Stimulated activated CD8-positive, alpha-beta memory T cell treated with anti-CD3 and anti-CD28 coated beads, Interleukin-12 subunit alpha, Interleukin-12 subunit beta, amount 100 ng/mL, for 4 hours (primary cell): ENCODE measurements at places on chromosomes 11 and 22.
A peak's percentile ranks its signal among the peaks of the same experiment; 100 is the strongest.

DNA sequence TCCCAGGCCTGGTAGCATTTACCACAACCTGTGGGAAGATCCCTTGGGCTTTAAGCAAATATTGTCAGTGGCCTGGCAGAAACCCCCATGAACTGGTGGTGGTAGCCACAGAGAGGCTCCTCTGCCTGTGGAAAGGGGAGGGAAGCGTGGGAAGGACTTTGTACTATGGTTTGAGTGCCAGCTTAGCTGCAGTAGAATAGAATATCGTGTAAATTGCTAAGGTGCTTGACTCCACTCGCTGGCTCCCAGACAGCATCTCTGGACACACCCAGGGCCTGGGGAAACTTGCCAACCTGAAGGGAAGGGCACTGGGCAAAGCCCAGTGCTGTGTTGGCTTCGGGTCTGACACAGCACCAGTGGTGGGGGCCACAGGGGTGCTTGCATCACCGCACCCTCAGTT is 52.6 kb downstream of the XRRA1 start:
- DNase-seq, result no peak

- no peak for DNase-seq
Measured at GRCh38 chr22:20032407-20032991, 11.6 kb downstream of the TANGO2 start.

DNA sequence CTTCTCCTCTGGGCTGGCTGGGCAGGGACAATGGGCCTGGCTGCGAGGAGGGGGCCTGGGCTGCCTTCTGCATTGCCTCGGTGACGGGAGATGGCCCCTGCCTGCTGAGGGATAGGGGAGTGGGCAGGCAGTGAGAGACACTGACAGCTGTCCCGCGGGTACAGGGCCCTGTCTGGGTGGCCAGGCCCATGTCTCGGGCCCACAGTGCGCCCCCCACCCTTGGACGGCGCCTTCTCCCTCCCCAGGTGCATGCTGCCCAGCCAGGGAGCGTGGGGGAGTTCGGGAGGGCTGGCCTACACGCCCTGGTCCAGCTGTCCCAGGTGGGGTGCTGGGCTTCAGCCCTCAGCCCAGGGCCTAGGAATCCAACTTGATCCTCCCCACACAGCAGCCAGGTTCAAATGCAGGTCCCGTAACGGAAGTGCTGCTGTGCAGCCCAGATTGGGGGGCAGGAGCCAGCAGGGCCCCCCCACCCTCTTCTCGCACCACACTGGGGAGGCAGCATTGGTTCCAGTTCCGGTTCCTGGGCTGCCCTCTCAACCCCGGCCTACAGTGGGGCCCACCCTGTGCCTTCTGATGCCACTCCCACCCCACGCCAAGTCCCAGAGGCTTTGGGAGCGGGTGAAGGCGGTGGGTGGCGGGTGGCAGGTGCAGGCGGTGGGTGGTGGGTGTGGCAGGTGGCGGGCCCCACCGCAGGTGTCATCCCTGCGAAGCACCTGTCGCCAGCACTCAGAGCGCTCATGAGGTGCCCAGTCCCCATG is 7.3 kb upstream of the TSSC4 start:
- DNase-seq, result no peak

DNA sequence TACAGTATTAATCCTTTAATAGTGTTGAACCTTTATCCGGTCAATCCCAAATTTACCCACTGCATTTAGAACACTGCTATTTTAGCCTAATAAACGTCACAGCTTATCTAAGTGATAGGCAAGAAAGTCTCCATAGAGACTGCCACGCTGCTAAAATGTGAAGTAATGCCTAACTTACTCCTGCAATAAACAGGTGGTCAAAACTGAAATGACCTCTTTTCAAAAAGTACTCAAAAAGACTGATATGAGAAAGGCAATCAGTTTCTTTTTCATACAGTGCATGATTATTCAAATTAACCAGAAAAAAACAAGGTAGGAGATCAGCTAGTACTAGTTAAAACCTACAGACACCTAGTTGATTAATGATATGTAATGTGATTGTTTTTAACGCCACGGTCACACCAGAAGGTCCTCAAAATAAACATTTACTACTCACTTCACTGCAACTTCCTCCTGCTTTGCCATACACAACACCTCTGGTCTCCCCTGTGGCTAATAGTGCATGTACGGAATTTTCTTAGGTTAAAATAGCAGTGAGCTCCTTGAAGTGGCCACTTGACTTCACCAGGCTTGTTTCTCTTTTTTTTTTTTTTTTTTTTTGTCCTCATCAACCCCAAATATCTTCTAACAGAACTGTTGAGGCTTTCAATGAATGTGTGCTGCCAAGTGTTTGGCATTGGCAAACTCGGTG is 8.8 kb downstream of the ATP5MG start:
- DNase-seq, result no peak

DNA sequence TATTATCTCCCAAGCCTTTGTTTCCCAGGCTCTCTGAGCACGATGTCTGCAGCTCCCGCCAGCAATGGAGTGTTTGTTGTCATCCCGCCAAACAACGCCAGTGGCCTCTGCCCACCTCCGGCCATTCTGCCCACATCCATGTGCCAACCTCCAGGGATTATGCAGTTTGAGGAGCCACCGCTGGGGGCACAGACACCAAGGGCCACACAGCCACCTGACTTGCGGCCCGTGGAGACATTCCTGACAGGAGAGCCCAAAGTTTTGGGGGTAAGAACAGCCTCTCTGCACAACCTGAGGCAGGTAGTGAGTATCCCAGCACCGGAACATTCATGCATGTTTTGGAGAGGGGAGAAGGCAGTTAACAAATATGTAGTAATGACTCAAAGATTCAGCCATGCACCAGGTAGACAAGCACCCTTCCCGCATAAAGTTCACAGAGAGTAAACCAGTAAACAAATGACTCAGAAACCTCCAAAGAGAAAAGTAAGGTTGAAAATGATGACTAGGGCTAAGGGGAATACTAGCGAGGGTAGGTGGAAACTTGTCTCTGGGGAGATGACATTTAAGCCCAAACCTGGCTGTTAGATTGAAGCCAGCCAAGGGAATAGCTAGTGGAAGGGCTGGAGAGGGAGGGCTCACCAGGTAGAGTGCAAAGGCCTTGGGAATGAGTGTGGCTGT is 7.2 kb downstream of the MS4A15 start:
- no peak for DNase-seq

DNA sequence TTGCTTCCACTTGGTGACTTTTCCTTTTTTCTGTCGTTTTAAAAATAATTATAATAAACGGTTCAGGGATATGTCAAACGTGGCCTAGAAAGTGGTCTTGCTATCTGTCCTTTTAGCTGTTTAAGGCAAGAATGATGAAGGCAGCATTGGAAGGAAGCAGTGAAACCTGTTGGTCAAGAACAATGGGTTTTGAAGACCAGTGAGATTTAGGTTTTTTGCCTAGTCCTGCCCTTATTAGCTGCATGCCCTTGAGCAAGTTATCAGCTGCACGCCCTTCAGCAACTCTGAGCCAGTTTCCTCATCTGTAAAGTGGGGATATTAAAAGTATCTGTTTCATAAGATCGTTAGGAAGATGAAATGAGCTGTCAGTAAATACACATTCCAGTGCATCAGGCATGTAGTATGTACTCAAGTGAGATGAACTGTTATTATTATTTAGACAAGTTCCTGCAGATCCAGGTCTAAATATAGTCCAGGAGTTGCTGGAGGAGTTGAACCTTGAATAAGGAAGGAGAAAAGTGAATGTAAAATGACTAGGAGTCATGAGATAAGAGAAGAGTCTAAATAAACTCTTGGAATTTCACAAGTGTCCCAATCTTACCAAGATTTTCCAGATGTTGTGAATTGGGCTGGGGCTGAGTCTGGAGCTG is 90.8 kb upstream of the HSD17B12 start:
- DNase-seq, result no peak

GRCh38 chr11:60915248-60915914 is 1.4 kb downstream of the TMEM109 start:
- peak; percentile 61 for DNase-seq

GRCh38 chr11:63800921-63801320 is 12.3 kb upstream of the SPINDOC start:
- no peak for DNase-seq

- DNase-seq, result no peak
Measured at GRCh38 chr22:33476716-33477115, 418.5 kb upstream of the SYN3 start.

DNA sequence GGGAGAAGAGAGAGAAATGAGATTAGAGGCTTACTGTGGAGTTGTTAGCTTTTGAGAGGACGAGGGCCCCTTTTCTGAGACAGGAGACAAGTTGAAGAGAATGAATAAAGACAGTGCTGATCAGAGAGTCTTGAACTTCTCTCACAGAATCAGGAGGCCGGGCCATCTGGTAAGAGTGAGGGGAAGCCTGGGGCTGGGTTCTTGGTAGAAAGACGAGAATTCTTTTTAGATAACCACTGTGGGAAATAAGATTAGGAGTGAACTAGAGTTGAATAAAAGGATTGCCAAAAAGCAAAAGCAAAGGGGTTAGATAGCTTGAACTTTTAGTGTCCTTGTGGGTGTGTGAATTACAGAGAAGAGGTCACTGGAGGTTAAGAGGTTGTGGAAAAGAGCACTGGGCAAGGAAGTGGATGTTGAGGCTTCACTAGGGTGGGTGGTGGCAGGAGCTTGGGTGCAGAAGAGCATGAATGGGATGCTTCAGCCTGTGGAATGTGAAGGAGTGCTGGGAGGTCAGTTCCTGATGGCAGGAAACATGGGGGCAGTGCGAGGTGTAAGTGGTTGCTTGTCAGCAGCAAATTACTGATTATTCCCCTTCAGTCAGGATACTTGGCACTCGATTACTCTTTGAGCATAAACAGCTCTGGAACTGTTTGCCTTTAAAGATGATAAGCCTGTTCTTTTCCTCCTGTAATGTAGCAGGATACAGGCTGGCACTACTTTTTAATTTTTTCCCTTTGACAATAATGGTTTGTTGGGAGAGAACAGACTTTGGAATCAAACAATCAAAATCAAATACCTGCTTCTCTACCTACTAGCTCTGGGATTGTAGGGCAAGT is 98.3 kb downstream of the ARHGAP42 start:
- no peak for DNase-seq

GRCh38 chr22:28560046-28560742 is 119.4 kb downstream of the TTC28 start:
- no peak for DNase-seq

DNA sequence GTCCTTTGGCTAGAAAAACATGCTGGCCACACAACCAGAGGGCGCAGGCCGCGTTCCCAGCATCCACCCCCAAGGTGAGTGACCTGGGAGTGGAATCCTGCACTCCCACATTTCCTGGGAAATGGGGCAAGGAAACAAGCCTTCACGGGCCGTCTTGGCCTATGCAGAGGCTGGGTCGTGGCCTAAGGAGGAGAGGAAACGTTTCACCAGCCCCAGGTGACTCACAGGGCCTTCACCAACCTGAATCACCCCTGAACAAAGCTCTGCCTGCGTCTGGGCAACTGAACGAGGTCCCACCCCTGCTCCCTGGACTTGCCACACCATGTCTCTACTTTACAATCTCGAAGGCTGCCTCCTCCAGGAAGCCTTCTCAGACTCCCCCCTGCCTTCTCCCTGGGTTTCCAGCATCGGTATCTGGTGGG is 13.2 kb downstream of the MYH9 start:
- DNase-seq, result peak; percentile 46

DNA sequence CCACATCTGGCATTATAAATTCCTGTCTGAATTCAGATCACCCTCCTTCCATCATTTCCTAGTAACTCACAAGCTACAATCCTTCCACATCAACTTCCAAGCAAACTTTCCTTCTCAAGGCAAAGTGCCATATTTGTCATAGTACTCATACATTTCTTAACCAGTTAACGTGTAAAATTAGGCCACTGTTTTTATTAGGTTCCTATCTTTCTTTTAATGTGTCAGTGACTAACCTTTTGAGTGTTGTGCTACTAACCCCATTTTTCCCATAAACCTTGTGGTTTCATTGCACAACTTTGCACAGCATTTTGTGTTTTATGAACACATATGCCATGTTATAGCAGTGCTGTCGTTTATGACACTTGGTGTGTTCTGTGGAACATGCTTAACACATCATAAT is 90.1 kb downstream of the KIF18A start:
- no peak for DNase-seq

- DNase-seq, result no peak
Measured at GRCh38 chr11:16292167-16292859, 64.0 kb downstream of the SOX6 start.

DNA sequence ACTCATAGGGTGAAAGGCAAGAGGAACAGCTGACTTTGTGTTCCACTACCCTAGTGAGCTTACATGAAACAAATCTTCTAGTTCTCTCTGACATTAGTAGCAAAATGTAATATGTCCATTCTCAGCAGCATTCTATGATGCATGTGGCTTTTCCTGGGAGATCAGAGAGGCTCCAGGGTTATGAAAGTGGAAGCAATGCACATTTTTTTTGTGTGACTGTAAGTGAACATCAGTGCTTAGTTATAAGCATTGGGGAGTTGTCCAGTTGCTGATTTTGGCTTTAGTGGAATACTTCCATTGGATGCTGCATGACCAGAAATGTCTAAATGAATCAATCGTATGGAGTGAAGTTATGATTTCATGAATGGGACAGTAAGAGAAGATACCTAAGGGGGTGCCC is 255.9 kb downstream of the FAT3 start:
- no peak for DNase-seq

GRCh38 chr11:81165164-81165563 is 1568.5 kb downstream of the FAM181B start:
- no peak for DNase-seq

DNA sequence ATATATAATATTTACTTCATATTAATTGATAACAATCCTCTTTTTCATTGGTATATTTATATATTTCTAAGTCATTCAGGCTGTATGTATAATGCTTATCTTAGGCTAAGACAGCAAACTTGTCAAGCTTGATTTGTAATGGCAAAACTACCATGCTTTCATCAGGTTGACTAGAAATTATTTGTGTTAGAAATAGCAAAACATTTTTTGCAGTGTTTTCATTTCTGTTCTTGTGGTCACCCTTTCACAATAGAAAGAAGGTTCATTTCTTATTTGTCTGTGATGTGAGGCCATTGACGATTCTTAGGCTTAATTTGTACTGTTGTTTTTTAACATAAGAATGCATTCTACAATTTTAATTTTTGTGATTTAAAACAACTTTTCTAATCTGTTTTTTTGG is 197.6 kb downstream of the TMEM135 start:
- DNase-seq, result no peak

GRCh38 chr11:19076744-19077589 is 16.4 kb upstream of the MRGPRX2 start:
- peak; percentile 15 for DNase-seq
